Activated CD4-positive, CD25-positive, alpha-beta regulatory T cell treated with anti-CD3 and anti-CD28 coated beads, Interleukin-2, amount 50 U/mL, for 24 hours (primary cell): ENCODE measurements at places on chromosomes 2 and 18.

GRCh38 chr2:85096616-85097015, 36.6 kb upstream of the TCF7L1 start:
- ATAC-seq = no peak

GRCh38 chr2:210086930-210087329, 84.3 kb downstream of the KANSL1L start:
- no peak for ATAC-seq

DNA sequence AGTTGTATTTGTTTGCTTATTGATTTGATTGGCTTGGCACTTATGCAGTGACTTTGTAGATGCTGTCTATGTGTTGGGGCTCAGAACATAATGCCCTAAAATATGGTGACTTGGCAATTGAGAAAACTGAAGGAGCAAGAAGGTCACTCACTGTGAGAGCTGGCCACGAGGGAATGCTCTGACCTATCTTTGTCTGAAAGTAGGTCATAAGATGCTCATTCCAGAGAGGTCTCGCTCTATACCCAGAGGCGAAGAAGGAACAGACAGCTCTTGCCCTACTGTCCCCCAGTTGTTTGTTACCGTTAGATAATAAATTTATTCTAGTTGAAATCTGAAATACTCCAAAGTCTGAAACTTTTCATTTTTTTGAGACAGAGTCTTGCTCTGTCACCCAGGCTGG, 158.5 kb downstream of the TGIF1 start:
- ATAC-seq = no peak

DNA sequence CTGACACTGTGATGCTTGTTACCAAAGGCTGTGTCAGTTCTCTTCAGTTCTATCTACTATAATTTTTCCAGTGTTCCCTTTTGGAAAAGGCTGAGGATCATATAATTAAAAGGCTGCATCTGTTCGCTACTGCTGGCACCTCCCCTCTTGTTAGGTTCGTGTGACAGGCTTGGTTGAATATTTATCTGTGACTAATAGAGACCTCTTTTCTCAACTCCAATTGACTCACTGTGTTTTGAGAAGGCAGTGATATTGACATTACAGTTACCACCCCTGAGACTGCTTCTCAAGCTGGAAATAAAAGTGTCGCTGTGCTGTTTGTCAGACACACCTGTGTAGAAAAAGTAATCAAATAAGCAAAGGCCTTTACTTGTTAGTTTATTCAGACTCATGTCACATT, 205.5 kb upstream of the KCNH7 start:
- ATAC-seq = no peak

GRCh38 chr2:19176172-19176852, 182.1 kb downstream of the OSR1 start:
- no peak for ATAC-seq
